ENCODE measurements at places on chromosomes 6 and 20.
A peak's percentile ranks its signal among the peaks of the same experiment; 100 is the strongest.

- DNase-seq = peak; percentile 89
Observed at GRCh38 chr6:161417717-161418462, 144.0 kb upstream of the AGPAT4 start.

- peak; percentile 9 for DNase-seq
Observed at GRCh38 chr20:956330-956951, 40.3 kb upstream of the ANGPT4 start.

DNA sequence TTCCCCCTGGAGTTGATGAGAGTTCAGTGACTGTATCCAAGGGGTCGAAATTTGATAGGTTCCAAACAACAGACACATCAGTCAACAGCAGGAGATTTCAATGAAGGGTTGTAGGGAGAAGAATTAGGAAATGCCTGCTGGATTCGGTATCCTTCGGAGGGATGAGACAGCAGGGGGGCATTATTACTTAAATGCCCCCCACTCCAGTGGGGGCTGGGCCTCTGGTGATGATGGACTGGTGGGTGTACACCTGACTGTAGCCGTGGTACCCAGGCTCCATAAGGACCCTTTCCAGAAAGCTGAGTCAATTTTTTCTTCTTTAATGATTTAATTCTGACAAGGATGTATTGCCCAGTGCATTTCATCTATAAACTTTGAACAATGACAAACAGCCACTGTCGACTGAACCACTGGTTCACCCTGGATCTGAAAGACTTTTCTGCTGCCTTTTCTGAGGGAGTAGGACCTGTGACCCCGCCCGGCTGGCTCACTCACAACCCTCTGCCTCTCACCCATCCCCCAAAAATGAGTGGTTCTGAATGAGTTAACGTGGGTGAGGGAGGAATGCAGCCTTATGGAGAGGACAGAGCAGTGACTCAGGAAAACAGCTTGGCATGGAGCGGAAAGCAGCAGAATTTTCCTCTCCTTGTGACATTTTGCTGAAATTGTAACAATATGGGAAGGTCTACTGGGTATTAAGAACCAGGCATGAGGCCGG, 41.0 kb downstream of the ZMYND8 start:
- DNase-seq = peak; percentile 77

DNA sequence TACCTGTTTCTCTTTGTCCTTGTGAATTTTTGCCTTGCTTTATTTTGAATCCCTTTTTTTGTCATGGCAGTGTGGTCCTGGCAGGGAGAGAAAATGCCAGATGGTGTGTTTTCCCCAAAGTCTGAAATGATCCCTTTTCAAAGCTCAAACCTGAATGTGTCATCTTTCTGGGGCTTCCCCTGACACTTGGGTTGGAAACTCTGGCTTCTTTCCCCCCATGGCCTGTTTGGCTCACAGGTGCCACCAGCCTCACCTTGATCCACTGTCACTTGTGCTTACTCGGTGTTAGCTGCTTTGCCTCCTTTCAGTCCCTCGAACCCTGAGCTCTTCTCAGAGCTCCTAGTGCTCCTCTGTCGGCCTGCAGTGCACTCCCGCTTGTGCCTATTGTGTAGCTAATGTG, 22.3 kb downstream of the MYBL2 start:
- no peak for DNase-seq

- DNase-seq = no peak
Observed at GRCh38 chr6:7617801-7618764, 28.1 kb downstream of the SNRNP48 start.

DNA sequence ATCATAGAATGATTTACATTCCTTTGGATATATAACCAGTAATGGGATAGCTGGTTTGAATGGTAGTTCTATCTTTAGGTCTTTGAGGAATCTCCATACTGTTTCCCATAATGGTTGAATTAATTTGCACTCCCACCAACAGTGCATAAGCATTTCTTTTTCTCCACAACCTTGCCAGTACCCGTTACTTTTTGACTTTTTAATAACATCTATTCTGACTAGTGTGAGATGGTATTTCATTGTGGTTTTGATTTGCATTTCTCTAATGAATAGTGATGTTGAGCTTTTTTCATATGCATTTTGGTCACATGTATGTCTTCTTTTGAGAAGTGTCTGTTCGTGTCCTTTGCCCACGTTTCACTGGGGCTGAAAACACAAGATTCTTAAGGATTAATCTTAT, 107.3 kb downstream of the TINAG start:
- DNase-seq = no peak

DNA sequence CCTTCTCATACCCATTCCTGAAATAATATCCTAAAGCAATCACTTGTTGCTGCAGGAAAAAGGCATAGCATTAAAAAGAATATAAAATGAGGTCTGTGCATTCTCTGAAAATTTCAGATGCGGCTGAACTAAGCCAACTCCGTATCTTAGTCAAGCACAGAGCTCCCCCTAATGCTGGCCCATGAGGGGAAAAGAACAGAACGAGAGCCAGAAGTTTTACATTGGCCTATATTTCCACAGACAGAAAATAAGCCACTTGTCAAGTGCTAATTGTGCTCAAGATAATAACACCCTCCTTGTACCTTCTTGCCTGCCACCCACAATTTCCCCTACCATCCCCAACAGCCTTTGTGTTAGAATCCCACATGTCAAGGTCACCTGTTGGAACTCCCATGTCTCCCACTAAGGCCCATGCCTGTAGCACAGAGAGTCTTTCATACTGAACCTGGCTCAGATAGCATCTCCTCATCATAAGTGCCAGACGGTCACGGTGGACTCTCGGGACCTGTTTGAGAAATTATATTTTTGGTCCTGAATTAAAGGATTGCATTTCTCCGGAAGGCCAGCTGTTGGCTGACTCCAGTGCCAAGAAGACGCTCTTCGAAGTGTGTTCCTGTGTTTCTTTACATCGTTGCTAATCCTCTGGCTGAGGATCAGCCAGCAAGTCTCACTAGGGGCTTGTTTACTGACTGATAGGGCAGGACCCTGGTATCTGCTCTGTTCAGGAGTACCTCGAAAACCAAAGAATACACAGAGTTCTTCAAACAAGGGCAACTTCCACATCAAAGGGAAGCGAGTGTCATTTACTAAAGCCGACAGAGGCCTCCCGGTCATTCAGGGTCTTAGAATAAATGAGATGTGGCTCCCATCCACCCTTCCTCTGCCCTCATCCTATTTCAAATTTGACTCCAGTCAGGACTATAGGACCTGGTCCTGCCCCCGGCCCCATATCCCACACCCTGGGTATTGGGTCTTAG, 183.4 kb upstream of the FBXL4 start:
- DNase-seq = no peak

DNA sequence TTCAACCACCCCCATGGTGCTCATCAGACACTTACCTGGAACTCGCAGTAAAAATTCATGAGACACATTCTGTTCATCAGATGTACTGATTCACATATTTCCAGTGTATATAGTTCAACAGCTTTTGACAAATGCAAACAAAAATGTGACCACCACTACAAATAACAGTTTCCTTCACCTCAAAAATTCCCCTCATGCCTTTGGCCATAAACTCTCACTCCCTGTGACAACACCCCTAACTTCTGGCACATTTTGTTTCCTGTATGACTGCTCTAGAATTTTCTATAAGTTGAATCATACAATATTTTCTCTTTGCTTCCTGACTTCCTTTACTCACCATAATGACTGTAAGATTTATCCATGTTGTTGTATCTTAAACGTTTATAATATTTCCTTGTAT, 63.7 kb downstream of the C6orf118 start:
- no peak for DNase-seq

GRCh38 chr20:53336892-53337291, 256.7 kb downstream of the ZNF217 start:
- DNase-seq = no peak

- DNase-seq = peak; percentile 95
Observed at GRCh38 chr6:147170269-147170668, 33.9 kb upstream of the STXBP5 start.

DNA sequence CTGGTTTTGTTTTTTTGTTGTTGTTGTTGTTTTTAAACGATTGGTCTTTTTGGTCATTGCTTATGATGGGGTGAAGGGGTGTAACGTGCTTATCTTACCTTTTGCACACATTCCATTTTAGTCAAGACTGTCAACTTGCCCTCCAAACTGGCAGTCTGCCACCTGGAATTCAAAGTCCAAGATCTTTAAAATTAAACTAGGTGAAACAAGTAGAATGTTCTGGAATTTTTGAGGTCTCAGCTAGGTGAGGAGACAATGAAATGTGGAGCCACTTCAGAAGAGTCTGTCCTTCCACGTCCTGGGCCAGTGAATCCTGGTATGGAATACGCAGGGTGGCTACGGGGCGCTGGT, 344.6 kb downstream of the ZFAND3 start:
- no peak for DNase-seq

- DNase-seq = no peak
Observed at GRCh38 chr6:114936080-114936479, 593.3 kb upstream of the HS3ST5 start.

- no peak for DNase-seq
Observed at GRCh38 chr20:24733416-24733815, 215.7 kb upstream of the CST7 start.

DNA sequence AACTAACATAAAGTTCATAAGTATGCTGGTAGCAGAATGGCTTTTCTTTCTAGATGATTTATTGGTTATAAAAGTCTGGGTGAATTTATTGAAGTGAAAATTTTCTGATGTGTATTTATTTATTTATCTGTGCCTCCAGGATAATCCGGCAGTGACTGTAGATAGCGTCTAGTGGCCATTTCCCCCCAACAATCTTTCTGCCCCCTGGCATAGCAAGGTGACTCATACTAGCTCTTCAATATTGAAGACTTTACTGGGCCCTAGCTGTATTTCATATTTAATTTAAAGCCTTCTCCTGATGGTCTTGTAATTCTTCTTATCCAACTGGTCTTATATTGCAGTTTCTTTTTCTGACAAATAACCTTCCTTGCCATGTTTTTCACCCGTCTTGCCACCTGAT, 154.1 kb upstream of the SGK1 start:
- DNase-seq = no peak

DNA sequence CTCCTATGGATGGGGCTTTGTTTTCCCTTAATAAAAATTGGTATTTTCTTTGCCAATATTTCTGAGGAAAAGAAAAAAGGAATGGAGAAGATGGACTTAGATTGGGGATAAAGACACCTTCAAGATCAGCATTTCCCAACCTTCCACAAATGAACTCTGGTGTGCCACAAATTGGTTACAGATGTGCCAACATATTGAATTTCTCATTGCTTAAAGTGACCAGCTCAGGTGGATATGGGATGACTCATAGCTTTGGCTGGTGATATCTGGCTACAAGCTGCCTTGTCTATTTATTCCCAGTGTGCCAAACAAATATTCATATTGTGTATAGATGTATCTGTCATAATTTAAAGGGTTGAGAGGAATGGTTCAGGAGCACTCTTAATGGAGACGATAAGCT, 32.5 kb downstream of the THEMIS start:
- DNase-seq = no peak

GRCh38 chr20:57713505-57713903, 3.7 kb upstream of the PMEPA1 start:
- DNase-seq = no peak

DNA sequence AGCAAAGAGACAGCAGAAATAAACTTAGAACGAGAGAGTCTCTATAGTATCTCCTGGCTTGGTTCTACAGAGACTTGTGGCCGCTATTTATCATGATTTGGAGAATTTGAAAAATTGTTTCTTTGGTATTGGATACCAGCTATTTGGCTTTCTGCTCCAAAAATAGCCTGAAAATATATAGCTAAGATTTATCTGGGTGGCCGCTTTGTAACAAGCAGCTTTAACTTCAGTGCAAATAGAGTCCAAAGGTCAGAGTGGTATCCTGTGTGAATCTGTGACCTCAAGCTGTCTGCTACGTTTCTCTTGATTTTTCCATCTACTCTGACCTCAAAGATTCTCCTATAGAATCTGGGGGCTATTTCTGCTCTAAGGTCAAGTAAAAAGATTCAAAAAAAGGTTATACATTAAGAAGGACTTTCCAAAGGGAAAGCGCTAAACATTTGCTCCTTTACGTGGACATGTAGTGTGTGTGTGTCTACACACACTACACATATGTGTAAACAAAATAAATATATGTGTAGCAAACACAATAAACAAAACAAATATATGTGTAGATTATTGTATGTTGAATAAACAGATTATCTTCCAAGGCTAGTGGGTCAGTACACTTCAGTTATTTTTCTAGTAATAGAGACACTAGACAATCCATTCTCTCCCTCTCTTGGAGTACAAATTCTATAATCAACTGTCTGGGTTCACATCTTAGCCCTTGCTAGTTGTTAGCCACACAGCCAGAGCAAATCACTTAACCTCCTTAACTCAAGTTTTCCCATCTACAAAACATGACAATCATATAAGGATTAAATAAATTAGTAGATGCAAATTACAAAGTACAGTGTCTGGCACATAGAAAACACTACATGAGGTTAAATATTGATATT, 40.8 kb downstream of the CHD6 start:
- no peak for DNase-seq

DNA sequence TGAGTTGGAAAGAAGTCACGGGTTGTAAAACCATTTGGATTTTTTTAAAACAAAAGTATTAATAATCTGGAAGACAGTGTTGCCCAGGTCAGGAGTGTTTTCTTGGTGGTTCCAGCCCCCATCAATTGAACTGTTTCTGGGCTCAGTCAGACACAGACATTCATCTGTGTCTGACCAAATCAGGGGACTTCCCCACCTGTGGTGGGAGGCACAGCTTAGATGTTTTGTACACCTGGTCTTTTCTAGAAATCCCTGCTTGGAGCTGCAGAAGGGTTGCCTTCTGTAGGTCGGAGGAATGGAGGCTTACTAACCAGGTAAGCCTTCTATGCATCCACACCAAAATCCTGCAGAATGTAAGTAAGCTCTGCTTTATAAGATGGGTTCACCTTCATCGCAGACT, 63.6 kb downstream of the CDS2 start:
- DNase-seq = no peak

GRCh38 chr6:79072640-79073181, 5.3 kb downstream of the PHIP start:
- DNase-seq = no peak

- no peak for DNase-seq
Observed at GRCh38 chr6:47180633-47181032, 129.1 kb downstream of the TNFRSF21 start.

DNA sequence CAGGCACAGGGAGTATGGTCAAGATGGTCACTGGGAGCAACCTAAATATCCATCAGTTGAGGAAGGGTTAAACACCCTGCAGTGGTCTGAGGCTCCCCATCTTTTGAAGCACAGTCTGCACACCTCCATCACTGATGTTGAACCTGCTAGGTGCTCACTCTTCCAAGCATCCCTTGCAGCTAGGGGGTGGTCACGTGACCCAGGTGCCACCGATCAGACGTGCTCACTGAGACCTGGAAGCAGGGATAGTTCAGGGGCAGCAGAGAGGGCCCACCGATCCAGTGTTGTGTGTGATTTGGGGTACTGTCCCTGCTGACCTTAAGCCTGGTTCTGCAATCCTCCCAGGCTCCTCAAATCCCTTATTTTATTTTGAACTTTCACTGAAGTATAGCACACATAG, 134.6 kb downstream of the CEBPB start:
- DNase-seq = no peak

Measured in fibroblast of skin of left biceps (primary cell).